CD4-positive, alpha-beta T cell treated with Interleukin-10 for 1 hour (primary cell): ENCODE measurements at places on chromosomes 7 and 10.
A peak's percentile ranks its signal among the peaks of the same experiment; 100 is the strongest.

DNA sequence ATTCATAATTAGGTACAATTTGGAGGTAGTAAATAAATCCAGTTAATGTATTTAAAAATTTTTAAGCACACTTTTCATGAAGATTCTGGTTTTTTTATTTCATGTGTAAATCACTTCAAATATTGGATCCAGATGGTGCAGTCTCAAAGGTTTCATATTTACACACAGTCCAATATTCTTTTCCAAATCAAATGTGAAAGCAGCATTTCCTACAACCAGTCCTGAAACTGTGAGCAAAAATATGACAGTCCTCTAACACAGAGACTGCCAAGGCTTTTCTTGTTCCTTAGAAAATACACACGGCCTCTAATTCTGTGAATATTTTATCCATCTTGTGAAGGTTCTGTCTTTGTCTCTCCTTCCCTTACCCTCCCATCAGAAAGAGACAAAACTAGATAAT is 645.9 kb downstream of the ARL4A start:
- no peak for DNase-seq

DNA sequence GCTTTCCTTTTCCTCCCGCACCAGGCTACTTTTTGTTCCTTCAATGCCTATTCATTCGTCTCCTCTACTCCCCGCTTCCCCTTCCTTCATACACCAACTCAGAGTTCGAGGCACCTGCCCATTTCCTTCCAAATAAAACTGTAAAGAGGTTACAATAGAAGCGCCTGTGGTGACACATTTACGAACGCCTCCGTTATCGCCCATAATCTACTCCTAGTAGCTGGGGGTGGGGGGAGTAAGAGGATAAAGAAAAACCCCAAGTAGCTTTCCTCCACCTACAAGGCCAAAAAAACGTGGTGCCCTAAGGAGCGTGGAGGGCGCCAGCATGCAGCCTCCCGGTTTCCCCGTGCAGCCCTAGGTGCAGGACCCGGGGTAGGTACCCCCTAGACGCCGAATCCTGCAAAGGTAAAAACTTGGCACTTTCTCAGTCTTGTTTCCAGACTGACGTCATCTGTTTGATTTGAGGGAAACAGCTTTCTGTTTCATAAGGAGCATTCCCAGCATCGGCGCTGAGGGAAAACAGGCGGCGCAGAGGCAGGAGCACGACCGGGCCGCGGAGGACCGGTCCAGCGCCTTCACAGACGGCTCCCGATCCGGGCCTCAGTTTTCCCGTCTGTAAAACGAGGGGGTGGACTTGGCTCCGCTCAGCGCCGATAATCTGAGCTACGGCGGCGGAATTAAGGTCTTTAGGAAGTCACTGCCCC is 922 bp downstream of the PPA1 start:
- peak; percentile 54 for DNase-seq

- DNase-seq = no peak
Measured at GRCh38 chr7:47557694-47558670, 23.9 kb downstream of the TNS3 start.

DNA sequence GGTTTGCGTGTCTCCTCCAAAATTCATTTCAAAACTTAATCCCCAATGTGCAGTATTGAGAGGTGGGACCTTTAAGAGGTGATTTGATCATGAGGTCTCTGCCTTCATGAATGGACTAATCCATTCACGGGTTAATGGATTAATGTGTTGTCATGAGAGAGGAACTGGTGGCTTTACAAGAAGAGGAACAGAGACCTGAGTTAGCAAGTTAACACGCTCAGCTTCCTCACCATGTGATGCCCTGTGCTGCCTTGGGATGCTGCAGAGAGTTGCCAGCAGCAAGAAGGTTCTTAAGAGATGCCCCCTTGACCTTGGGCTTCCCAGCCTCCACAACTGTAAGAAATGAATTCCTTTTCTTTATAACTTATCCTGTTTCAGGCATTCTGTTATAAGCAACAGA is 3.7 kb upstream of the TCTN3 start:
- peak; percentile 5 for DNase-seq

GRCh38 chr10:120946497-120946896 is 95.3 kb downstream of the WDR11 start:
- DNase-seq = no peak
